ENCODE measurements at places on chromosomes 16 and 17.

- DNase-seq, result no peak
Measured at GRCh38 chr17:44979426-44979995, 11.4 kb upstream of the C1QL1 start.

DNA sequence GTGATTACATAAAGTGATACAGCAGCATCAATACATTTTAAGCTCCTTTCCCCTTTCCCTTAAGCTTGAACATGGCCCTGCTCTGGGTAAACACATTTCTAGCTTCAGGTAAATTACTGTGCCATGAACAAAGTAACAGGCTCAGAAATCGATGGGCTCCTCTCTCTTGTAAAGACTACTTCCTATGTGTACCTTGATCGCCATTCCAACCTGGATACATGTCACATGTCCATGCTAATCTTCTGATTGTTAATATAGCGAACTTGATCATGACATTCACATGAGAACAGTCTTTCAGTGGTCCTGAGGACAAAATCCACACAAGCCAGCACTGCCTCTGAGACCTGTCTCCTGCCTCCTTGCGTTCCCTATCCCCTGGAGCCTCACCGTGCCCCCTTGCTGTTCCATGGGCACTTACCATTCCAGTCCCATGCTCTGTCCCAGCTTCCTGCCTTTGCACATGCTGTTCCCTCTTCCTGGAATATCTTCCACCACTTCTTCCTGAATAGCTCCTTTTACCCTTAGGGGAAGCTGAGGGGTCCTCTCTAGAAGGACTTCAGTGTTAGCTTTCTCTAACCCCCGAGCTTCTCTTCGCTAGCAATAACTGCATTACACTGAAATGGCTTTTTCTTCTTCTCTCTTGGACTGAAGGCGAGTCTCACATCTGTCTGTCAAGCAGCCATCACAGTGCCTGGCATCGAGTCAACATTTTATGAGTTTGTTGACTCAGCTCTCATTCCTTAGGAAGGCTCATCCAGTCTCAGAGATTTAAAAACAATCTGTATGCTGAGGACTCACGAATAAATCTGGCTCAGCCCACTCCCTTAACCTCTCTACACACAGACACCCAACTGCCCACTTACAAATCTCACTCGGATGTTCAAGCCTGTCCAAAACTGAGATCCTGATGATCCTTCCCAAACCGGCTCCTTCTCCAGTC, 93.3 kb downstream of the ASIC2 start:
- DNase-seq, result no peak

DNA sequence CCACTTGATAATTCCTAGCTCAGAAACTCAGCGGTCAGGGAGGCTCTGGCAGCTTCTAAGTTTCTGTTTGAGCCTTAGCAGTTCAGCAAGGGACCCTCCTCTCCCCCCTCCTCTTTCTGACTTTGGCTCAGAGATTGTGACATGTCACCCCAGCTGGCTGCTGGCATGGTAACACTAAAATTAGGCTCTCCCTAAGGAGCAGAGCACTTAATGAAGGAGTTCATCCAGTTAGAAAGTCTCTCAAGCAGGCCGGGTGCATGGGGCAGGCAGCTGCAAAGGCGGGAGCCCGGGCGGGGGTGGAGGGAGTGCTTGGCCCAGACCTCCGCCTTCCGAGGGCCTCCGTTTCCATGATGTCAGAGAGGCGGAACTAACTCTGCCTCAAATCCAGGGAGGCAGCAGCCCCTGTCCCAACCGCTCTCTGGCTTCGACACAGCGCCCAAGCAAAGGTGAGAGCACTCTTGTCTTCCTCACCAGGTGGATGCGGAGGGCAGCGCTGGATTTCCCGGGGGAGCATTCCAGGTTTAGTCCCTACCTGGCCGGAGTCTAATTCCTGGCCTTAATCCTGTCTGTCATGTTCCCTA, 128.0 kb upstream of the PLCG2 start:
- DNase-seq, result no peak

- DNase-seq, result no peak
Measured at GRCh38 chr17:82883419-82884031, 43.7 kb upstream of the ZNF750 start.

GRCh38 chr17:37708616-37709212, 36.1 kb downstream of the HNF1B start:
- DNase-seq, result no peak

DNA sequence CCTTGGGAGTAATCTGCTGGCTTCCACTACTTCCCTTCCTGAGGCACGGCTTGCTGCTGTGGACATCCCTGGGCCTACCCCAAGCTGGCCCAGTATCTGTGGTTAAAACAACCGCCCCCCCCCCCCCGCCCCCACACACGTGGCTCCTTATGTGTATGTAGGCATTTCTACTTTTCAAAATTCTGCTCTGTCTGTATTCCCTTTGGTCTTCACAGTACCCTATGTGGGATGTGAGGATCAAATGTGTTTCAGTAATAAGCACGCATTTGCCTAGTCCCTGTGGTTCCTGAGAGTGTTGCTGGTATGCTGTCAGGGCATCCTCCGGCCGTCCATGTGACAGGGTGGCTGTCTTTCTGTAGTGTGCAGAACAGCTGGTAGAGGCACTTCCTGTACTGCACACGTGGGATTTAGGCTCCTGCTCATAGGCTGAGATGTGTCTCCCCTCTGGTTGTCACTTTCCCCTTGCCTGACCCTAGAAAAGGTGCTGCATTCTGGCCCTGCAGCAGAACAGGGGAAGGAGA, 2.2 kb downstream of the NT5M start:
- DNase-seq, result no peak

GRCh38 chr17:28244446-28244845, 74.6 kb upstream of the TMEM97 start:
- no peak for DNase-seq

- DNase-seq, result no peak
Measured at GRCh38 chr16:19843371-19843770, 41.3 kb downstream of the GPRC5B start.

GRCh38 chr17:39000021-39000601, 32.9 kb upstream of the FBXO47 start:
- no peak for DNase-seq

- DNase-seq, result no peak
Measured at GRCh38 chr17:48860034-48860433, 29.2 kb downstream of the CALCOCO2 start.

- DNase-seq, result no peak
Measured at GRCh38 chr17:1190751-1191331, 11.1 kb upstream of the ABR start.

- DNase-seq, result no peak
Measured at GRCh38 chr16:8554022-8554421, 36.3 kb downstream of the TMEM114 start.

DNA sequence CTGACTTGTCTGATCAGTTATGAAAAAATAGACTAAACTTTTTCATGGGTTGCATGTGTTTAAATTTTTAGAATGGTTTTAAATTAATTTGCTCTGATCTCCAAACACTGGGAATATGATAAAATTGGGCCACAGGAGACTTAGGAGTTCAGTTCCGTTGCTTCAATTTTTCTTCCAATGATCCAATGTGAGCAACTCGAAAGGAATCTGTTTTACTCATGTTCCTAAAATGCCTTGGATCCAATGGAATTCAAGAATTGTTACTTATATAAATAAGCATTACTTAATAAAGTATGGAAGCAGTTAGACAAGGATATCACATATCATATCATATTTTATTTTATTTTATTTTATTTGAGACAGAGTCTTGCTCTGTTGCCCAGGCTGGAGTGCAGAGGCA, 56.0 kb upstream of the NACA2 start:
- no peak for DNase-seq

DNA sequence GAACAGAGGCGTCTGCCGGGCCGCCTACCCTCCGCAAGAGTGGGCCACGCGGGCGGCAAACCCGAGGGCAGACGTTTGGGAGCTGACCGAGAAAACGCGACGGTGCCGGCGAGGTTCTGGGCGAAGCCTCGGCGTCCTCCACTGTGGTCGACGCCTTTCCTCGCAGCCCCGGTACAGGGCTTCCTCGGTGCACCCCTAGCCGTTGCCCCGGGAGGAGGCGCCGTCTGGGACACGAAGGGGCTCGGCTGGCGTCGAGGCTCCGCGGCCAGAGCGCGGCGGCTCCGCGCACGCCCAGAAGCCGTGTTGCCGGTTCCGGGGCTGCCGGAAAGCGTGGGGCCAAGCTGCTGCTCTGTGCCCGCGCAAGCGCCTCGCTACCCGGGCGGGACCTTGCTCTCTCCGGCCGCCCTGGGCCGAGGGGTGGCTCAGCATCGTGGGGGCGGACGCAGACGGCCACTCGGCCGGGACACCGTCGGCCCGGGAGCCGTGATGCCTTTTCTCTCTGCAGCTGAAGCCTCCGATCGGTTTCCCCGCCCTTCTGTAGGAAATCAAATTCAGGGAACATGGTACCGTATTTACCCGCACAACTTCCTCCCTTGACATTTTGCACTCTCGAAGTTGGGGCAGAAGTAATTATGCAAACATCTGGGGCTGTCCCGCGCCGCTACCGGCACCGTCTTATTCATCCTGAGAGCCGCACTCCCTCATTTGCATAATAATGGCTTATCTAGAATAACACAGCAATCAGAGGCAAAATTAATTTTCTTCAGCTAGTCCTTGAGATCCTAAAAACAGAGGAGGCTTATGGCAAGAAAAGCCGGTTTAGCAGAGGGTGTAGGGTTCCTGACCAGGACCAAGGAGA, 7.3 kb upstream of the CBX8 start:
- peak; percentile 67 for DNase-seq

DNA sequence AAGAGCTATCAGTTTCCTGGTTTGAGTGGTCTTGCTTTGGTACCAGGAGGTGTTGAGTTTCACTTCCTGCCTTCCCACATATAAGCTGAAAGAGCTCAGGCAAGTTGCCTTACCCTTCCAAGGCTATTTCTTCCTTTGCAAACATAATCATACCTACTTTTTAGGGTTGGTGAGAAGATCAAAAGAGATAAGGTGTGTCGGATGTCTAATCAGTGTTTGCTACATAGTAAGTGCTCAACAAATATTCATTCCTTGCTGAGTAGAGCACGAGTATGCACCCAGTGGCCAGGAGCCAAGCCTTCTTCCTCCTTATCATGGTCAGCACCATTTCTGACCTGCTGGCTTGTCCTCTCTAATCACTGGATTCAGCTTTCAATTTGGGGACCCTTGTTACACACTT, 12.7 kb upstream of the TMEM98 start:
- DNase-seq, result no peak

- no peak for DNase-seq
Measured at GRCh38 chr16:81632392-81633146, 146.5 kb upstream of the PLCG2 start.

- no peak for DNase-seq
Measured at GRCh38 chr16:87446479-87446878, 46.3 kb downstream of the ZCCHC14 start.

- no peak for DNase-seq
Measured at GRCh38 chr17:48382989-48383388, 47.0 kb downstream of the SKAP1 start.

DNA sequence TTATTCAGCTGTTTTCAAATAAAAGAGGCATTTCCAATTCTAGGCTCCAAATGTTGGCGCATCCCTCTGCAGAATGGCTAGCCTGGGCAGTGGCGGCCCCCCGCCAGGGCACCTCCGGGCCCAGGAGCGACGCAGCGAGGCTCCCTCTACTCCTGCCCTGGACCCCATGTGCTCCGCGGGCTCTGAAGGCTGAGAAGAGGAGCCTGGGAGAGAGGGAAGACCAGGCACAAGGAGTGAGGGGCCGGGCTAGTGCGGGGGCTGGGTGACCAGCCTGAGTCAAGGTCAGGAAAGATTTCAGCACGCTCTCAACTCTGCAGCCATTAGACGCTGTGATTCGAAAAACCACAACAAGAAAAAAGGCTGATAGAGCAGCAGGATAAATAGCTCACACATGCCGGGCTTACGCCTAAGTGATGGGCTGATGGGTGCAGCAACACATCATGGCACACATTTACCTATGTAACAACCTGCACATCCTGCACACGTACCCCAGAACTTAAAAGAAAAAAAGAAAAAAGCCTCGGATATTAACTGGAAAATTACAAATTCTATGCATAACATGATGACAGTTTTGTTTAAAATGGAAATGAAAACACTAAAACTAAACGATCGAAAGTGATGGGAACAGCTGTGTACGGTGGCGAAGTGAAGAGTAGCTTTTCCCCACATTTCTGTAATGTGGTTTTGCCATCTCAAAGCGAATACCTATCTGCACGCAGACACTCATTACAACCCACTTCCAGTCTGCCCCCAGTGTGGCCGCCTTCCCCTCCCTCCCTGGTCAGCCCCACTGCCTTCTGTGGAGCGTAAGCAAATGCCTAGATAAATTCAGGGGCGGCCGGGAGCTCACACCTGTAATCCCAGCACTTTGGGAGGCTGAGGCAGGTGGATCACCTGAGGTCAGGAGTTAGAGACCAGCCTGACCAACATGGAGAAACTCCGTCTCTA, 44.4 kb downstream of the MAP1LC3B start:
- no peak for DNase-seq

DNA sequence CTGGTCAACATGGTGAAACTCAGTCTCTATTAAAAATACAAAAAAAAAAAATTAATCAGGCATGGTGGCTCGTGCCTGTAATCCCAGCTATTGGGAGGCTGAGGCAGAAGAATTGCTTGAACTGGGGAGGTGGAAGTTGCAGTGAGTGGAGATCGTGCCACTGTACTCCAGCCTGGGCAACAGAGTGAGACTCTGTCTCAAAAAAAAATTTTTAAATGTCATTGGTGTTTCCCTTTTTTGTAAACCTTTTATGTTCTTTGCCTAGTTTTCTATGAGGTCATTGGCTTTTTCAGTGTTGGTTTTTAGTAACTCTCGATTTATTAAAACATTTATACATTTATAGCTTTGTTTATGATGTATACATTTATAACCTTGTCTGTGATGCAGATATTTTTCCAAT, 18.2 kb downstream of the NLRC5 start:
- DNase-seq, result no peak

- DNase-seq, result no peak
Measured at GRCh38 chr16:27235938-27236245, 32.6 kb downstream of the KDM8 start.

DNA sequence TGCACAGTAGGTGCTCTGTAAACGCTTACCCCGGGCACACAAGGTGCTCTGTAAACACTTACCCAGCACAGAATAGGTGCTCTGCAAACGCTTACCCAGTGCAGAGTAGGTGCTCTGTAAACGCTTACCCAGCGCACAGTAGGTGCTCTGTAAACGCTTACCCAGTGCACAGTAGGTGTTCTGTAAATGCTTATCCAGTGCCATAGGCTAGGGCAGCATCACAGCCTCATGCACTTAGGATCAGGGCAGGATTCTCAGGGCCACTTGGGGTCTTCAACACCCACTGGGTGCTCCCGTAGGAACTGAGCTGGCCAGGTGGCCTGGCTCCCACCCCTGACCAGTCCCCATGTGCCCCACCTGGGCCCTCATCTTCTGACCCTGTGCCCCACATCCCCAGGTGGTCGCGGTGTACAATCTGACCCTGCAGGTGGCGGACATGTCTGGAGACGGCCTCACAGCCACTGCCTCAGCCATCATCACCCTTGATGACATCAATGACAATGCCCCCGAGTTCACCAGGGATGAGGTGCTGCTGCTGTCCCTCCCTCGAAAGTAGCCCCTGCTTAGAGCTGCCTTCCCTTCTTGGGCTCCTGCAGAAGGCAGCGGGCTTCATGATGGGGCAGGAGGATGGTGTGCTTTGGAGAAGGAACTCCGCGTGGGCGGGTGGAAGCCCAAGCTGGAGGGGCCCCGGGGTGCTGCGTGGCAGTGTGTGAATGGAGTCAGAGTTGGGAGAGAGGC, 13.1 kb downstream of the SLC22A31 start:
- DNase-seq, result no peak

GRCh38 chr16:70689970-70690891, 4.4 kb upstream of the MTSS2 start:
- no peak for DNase-seq

Data from T47D (cell line).